GM10248 (cell line): ENCODE measurements at places on chromosomes 4 and X.

DNA sequence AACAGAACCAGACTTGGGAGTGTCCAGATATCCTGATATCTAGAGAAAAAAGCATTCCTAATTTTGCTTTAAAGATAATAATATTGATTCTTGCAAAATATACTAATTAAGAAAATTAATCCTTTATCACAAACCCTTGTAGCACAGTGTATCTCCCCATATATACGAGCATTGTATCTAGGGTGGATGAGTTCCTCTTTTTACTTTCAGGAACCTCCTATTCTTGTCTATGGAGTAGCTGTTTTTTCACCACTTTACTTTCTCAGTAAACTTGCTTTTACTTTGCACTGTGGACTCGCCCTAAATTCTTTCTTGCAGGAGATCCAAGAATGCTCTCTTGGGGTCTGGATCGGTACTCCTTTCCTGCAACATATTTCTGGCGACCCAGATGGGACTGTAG is 103.9 kb downstream of the GLUD2 start:
- DNase-seq: no peak

- no peak for DNase-seq
Observed at GRCh38 chr4:158254292-158254691, 44.0 kb downstream of the TMEM144 start.

DNA sequence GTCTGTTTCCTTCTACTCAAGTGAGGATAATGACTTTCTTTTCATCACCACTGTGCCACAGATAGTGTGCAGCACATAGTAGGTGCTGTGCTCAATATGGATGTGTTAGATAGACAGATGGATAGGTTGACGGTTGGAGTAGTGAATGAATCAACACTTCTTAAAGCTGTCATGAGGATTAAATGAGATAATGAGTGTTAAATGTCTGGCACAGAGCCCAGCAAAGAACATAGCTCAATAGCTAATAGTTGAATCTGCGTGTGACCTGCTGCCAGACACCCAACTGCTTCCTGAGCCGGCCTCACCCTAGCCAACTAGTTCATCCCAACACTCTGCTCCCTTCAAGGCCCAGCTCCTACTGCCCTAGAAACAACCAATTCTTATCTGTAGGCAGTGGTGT is 67.7 kb upstream of the PJA1 start:
- no peak for DNase-seq

DNA sequence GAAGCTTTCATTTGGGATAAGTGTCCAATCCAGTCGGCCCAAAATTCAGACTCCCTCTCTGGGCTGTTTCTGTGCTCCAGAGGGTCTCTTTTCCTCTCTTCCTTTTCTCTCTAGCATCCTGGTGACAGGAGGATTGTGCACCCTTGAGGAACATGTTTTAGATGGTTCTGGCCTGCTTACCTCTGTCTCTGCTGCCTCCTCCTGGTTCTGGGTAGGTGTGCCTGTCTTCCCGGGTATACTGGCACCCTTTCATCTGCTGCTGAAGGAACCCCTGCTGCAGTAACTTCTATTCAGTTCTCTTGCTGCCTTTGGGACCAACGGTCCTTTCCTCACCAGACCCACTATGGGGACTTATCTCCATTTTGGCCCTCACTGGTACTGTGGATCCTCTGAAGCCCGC is 53.2 kb downstream of the HMGB2 start:
- no peak for DNase-seq

DNA sequence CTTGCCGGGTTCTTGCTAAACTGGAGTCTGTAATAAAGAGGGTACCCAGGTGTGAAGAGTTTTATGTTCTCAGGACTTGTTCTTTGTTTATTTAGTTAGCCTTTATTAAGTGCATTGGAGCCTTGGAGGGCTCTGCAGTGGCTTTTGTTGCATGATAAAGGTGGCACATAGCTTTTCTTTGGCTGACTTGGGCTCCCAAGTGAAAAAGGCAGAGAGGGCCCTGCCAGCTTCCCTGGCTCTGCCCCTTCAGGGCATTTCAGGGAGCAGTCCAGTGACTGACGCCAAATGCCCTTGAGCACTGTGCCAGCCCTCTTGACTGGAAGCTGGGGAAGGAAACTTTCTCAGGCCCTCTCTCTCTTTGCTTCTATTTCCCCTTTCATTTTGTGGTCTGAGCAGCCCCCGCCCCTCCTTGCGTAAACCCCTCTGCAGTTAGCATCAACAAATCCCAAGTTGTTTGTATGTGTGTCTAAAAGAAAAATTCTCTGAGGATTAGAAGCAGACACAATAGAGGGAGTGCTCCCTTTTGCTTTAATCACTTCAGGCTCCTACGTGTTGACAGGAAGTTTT is 152.2 kb downstream of the NHS start:
- no peak for DNase-seq

GRCh38 chr4:165079476-165079875 is 25.8 kb downstream of the TRIM75 start:
- no peak for DNase-seq

DNA sequence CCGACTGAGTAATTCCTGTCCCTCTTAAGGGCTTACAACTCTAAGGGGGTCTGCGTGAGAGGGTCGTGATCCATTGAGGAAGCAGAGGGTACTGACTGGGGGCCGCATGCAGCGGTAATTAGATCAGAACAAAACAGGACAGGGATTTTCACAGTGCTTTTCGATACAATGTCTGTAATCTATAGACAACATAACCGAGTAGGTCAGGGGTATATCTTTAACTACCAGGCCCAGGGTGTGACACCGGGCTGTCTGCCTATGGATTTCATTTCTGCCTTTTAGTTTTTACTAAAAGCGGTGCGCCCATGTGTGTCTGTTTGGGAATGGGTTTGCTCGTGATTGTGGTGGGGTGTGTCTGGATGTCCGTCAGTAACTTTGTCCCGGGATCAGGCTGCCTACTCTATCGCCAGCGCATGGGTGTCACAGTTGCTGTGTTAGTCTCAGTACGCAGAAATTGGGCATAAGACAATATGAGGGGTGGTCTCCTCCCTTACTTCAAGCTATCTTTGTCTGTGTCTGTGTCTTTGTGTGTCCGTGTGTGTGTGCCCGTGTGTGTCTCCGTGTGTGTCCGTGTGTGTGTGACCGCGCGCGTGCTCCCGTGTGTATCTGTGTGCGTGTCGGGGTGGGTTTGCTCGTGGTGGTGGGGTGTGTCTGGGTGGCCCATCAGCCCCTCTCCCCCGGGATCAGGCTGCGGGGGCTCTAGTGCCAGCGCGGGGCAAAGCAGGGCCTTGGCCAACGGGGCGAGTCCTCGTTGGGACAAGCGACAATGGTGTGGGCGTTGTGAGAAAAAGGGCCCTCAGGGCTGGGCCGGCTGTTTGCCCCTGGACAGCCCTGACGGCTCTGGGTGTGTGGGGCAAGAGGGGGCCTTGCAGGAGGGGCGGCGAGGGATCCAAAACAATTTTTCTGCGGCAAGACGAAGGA is 10.4 kb downstream of the FRG2 start:
- no peak for DNase-seq

GRCh38 chr4:152283801-152284470 is 252.0 kb downstream of the FBXW7 start:
- DNase-seq: no peak
